ENCODE measurements at places on chromosomes 1 and 21. TPM values are rescaled to one million over a fixed set of nuclear protein-coding genes. Genes with fewer than 3 reads are reported as not detected.

The TRAPPC3 gene
- total RNA-seq = 72.8 TPM

The EPHB2 gene
- total RNA-seq = 0.79 TPM

The HTR6 gene
- total RNA-seq = not detected

The LGR6 gene
- 0.56 TPM for total RNA-seq

The PHACTR4 gene
- total RNA-seq = 56.4 TPM

The F5 gene
- not detected for total RNA-seq

The LAMTOR5 gene
- total RNA-seq = 111 TPM

The GIPC2 gene
- not detected for total RNA-seq

The CXADR gene
- 7.9 TPM for total RNA-seq

The RNU1-2 gene
- total RNA-seq = 1,606 TPM
